ENCODE measurements at places on chromosomes 7 and 10.

- no peak for DNase-seq
Observed at GRCh38 chr7:42550706-42551470, 313.9 kb upstream of the GLI3 start.

- DNase-seq: no peak
Observed at GRCh38 chr7:28239823-28240204, 59.2 kb upstream of the JAZF1 start.

- peak; percentile 96 for DNase-seq
Observed at GRCh38 chr10:46524472-46525176, 31.8 kb downstream of the GPRIN2 start.

DNA sequence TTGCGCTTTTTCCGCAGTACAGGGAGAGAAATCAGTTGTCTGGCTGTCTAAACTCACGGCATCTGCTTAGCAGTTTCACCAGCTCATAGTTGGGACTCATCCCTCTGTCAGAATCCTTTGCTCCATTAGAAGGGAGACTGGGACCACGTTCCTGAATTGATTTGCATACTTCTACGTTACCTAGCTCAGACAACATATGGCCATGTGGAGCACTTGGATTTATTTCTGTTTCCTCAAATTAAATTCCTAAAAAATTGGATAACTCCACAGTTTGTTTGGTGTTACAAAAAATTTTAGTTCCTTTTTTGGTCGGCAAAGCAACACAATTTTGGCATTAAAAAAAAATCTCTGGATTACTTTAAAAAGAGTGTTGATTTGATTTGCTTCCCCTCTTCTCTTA lies 614.0 kb downstream of the AUTS2 start:
- no peak for DNase-seq

DNA sequence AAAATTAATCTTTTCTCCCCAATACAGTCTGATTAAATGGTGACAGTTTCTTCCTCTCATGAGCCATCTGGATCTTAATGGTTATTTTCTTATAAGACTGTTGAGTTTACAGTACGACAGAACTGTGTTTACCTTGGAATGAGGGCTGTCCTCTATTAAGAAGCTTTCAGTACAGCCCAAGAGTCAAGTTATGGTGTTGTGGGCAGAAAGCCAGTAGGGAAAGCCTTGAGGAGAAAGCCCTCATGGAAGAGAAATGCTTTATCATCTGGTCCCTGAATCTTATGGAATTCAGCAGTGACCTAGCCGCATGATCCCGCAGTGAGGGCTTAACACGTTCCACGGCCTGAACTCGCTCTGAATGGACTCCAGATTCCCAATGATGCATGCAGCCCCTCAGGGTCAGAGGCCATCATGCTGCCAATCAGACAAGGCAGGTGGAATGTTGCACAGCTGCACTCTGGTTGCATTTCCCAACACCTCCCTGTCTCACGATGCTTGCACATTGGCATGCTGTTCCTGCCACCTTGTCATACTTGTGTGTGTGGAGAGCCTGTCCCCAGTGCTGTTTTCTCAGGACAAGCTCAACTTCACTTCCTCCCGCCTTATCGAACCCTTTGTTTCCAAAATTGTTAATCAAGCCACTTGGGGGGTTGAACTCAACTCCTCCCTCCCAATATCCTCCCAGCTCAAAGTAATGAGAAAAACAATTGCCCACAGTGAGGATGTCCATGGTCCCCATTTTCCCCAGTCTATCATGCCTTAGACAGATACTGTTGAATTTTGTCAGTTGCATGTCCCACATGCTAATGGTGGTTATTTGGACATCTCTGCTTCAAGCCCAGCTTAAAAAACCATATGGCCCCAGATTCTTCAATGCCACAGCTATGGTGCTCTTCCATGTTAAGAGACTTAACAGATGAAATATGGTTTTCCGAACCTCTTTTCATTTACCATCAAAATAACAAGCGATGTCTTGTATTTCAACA lies 211.1 kb upstream of the TCF7L2 start:
- DNase-seq: no peak

DNA sequence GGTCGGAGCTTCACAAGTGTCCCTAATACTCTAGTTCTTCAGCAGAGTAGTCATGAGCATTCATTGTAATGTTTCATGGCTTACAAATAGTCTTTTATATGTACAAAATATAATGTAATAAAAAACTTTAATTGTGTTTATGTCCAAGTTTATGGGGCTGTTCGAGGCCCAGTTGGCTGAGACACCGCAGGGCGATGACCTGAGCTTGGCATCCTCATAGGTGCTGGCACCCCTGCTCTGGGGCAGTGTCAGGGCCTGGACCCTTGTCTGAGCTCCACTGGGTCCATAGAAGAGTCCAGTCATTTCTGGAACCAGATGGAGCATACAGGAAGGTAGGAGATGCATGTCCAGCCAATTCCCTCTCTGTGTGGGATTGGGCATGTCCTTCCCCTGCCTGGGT lies 12.9 kb upstream of the ZMIZ1 start:
- DNase-seq: no peak

- DNase-seq: no peak
Observed at GRCh38 chr10:110686949-110687348, 42.8 kb downstream of the RBM20 start.

GRCh38 chr7:91812388-91812787 lies 68.1 kb downstream of the MTERF1 start:
- peak; percentile 0 for DNase-seq

DNA sequence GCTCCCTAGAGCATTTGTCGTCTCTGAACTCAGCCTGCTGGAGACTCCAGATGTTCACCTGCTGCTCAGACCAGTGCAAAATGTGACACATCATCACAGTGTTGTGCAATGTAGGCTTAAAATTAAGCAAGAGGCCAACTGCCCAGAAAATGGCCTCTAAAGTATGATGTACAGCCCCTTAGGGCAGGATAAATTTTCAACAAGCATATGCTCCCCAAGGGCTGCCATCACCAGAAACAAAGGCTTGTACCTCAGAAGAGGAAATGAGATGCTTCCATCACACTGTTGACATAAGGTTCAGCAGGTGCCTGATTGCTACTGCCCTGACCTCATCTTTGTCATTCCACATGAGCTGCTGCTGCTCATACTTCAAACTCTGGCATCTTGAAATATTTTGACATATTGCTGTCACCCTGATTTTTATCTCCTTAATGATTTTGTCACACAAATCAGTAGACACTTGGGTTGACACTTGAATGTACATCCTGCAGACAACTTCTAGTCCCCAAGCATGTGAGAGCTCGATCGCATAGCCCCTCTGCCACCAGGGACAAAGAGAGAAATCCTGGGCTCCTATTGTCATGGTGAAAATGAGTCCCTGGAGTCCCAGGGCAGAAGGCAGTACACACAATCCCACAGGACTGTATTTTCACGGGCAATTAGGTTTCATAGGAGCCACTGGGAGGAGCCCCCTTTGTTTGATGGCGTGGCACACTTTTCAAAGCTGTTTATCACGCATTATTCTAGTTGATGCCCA lies 219.7 kb upstream of the STK17A start:
- peak; percentile 88 for DNase-seq

GRCh38 chr7:45244981-45245380 lies 87.4 kb downstream of the RAMP3 start:
- DNase-seq: no peak

GRCh38 chr7:95478272-95479037 lies 7.3 kb upstream of the ASB4 start:
- DNase-seq: peak; percentile 16

DNA sequence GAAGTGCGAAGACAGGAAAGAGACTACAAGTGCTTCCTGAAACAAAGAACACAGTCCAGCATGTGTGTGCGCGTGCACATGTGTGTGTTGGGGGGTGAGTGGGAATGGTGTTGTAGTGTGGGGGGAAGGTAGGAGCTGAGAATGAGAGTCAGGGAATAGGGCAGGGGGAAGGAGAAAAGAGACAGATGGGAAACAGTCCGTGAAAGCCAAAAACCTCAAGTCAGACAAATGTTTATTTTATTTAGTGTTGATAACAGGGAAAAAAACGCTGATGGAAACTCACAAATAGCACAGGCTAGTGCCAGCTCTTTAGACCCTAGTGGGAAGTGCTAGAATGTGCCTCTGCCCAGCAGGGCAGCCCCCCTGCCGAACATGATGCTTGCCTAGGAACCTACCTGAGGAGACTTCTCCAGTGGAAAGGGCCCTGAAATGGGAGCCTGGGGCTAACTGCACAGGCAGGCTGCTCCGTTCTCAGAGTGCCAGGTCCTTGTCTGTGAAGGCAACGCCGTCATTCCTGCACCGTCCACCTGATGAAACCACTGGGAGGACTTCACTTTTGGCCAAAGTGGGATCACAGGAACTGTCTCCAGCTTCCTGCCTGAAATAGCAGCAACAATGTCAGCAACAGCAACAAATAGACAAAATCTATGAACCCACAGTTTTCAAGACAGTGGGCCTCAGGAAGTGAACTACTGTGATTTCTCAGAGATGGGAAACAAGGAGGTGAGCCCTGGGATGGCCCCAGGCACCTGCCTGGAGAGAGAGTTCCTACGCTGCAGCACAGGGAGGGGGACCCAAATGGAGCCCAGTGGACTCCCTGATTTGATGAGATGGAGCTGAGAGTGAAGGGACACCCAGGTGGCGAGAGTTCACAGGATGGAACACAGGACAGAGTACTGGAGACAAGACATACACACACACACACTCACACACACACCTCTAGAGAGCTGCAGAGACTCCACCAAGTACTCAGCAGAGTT lies 379.7 kb downstream of the RPS24 start:
- DNase-seq: no peak

DNA sequence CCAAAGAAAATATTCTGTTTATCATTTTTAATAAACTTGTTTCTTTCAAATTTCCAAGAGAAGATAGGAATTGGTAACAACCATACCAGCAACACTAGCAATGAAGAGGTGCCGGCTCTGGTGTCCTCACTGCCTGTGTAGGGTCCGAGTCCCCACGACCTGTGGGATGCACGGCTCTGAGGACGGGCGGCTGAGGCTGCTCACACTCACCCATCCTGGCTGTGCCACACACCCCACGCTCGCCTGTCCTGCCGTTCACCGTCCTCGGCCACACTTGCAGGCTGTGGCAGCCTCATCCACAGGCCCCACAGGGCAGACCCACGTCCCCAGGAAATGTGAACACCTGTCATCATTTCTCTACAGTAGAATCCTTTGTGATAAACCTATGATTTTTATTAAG lies 48.2 kb upstream of the DPYSL4 start:
- no peak for DNase-seq

- DNase-seq: no peak
Observed at GRCh38 chr10:85043207-85043606, 714.8 kb downstream of the CCSER2 start.

- no peak for DNase-seq
Observed at GRCh38 chr10:26455567-26456315, 17.6 kb downstream of the APBB1IP start.

DNA sequence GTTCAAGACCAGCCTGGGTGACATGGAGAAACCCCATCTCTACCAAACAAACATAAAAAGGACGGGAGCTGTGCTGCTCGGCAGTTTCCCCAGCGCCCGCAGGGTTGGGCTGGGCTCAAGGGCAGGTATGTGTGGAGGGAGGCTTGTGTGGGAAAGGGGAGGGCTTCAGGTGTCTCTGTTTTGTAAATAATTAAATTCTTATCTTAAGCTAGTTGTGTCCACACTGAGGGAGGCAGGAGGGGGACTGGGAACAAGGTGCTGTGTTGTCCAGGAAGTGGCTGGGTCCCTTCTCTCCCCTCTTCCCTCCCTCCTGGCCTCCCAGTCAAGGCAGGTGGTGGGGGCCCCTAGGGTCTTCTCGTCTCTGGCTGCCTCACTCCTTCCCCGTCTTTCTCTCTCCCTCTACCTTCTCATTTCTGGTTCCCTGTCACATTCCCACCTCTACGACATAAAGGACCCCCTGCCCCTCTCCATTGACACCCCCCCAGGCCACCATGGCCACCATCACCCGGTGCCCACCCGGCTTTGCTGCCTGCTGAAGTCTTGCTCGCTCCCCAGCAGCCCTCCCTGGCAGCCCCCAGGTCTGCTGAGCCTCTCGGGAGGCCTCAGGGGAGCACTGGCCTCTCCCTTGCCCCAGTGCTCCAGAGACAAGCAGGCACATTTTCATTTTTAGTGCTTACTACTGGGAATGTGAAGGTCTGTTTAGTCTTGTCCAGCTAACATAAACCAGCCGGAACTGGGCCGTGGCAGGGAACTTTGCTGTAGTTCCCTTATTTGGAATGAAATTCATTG lies 19.3 kb downstream of the NEURL1 start:
- DNase-seq: no peak

DNA sequence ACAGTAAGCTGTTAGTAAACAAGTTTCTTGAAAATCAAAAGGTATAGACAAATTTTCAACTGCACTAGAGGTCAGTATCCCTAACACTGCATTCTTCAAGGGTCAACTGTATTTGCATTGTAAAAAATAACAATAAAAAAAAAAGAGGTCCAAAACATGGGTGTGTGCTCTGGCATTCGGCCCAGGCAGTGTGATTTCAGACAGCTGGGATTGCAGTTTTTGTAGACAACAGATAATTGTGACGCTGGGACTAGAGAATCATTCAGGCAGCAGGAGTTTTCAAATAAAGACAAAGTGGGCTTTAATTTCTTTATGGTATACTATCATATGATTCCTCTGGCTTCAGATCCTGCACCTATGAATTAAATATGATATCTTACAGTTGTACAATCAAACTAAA lies 543.2 kb upstream of the SEMA3D start:
- DNase-seq: no peak

GRCh38 chr10:133379152-133379800 lies at the start of gene PAOX:
Gene PAOX, plus strand, starts transcription at chr10:133379262. Its CDS starts 55 bp downstream, at chr10:133379317.
- peak; percentile 29 for DNase-seq

DNA sequence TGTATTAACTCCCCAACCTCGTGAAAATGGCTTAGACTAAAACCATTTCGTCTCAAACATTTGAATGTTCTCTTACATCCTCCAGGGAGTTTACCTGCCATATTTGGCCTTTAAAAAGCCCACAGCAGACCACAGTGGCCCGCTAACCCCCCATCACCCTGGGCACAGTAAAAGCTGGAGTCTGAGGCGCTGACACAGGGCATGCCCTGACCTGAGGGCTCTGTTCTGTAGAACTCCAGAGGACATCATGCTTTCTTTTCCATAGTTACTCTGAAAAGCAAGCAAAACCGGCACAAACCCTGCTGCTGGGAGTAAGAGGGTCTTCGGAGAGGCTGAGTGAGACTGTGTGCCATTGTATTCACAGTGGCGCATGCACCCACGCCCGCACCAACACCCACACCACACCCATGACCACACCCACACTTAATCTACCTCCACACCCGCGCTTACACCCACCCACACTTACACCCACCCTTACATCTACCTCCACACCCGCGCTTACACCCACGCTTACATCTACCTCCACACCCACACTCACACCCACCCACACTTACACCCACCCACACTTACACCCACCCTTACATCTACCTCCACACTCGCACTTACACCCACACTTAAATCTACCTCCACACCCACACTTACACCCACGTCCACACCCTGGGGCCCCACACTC lies 32.1 kb downstream of the LRRC27 start:
- DNase-seq: no peak

DNA sequence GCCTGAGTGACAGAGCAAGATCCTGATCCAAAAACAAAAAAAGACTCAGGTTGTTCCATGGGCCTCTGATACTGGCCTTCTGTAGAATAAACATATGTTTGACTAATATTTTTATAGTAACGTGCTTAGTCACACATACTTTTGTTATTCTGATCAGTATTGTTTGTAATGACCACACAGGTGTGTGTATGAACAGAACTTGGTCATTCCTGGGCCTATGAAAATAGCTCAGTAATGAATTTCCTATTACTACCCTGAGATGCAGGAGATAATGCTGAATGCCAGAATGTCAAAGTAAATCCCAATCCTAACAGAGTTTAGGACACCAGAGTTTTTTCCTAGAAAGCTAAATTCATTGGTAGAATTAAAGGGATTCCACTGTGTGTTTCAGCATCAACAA lies 108.7 kb downstream of the DOCK4 start:
- DNase-seq: no peak

GRCh38 chr7:16212032-16212431 lies 209.3 kb downstream of the CRPPA start:
- DNase-seq: no peak
